Stimulated activated CD8-positive, alpha-beta memory T cell treated with anti-CD3 and anti-CD28 coated beads, Interleukin-7, amount 100 ng/mL, for 24 hours (primary cell): ENCODE measurements at places on chromosomes 7 and 10.

GRCh38 chr7:69823151-69823744 lies 225.0 kb downstream of the AUTS2 start:
- DNase-seq: no peak

DNA sequence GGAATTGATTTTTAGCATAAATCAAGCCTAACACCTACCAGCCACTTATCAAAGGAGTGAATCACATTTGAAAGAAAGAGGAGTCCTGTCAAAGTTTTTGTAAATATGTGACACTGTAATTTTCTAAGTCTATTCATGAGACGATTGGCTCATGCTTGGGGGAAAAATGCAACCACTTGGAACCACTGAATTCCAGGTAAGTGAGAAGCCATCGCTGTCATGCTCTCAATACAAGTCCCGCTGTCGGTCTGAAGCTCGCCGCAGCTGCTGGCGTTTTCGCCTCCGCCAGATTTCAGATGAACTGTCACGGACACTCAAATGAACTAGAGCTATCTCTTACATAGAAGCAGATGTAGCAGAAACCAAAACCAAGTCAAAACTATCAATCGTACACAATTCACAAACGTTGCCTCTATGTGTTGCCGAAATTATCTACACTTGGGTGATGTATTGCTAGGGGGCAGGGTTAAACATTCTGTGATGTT lies 279.8 kb upstream of the FZD8 start:
- DNase-seq: no peak

DNA sequence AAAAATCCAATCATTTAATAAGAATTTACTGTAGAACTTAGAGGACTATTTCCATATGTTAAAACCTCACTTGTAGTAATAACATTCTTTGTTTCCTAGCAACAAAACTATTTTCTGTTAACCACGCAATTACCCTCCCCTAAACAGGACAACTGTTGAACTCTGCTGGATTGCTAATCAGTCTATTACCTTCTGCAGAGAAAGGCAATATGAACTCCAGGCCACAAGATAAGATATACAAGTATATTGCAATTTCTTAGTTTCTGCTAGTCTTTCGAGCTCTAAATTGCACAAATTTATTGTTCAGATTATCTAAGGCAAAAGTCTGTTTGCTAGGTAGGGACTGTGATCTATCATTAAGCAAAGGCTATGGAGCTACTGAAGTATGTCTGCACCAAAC lies 920.1 kb upstream of the LRRN3 start:
- no peak for DNase-seq

- DNase-seq: no peak
Measured at GRCh38 chr10:128160297-128160711, 34.1 kb upstream of the MKI67 start.

DNA sequence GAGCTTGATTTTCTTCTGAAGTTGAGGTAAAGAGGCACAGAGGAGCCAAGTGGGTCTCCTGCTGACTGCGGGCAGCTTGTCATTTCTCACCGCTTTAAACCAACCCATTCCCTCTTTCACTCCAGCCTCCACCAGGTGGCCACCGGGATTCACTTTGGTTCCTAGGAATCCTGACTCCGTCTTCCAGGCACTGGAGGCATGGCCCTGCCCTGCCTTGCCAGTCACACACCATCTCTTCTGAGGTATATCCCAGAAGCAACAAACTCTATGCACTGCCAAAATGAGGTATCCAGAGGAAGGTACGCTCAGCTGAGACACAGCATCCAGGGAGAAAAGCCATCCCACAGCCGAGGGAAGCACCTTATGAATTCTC lies 280.8 kb downstream of the TNS3 start:
- DNase-seq: no peak
